ENCODE measurements at places on chromosomes 2 and 18.
A peak's percentile ranks its signal among the peaks of the same experiment; 100 is the strongest.

- no peak for DNase-seq
Observed at GRCh38 chr2:239310401-239311061, 90.3 kb downstream of the HDAC4 start.

DNA sequence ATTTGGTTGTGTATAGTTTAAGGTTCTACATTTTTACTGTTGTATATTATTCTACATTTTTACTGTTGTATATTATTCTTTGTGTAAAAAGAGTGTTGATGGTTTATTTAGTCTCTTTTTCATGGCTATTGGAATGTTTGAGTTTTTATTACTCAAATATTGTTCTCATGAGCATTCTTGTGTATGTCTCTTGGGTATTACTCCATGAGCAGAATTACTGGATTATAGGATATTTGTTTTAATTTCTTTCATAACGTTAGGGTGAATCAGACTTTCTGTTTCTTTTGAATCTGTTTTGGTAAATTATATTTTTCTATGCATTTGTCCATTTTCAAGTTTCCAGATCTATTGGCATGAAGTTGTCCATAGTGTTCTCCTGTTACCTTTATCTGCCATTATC lies 111.6 kb downstream of the DYNAP start:
- peak; percentile 48 for DNase-seq

DNA sequence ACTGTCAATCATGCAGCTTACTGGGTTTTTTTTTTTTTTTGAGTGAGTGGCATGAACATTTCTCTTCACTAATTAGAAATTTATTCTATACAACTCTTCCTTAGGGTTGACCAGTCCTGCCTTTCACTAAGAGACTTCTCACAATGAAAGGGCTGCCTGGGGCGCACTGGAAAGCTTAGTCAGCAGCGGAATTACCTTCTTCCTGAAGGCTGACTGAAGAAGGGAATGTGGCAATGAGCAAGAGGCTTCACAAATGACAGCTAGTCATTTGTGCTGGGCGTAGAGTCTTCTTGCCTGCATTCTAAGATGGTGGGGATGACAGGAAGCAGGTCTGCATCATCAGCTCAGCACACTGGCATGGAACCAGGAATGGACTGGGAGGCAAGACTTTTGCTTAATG lies 15.6 kb upstream of the SCN3A start:
- DNase-seq, result no peak

- no peak for DNase-seq
Observed at GRCh38 chr2:216650626-216651257, 17.5 kb downstream of the IGFBP2 start.

- DNase-seq, result no peak
Observed at GRCh38 chr2:66579186-66580126, 144.5 kb downstream of the MEIS1 start.

- DNase-seq, result no peak
Observed at GRCh38 chr18:2916184-2916583, 69.4 kb downstream of the EMILIN2 start.

- no peak for DNase-seq
Observed at GRCh38 chr2:203858176-203858575, 9.4 kb upstream of the CTLA4 start.

- no peak for DNase-seq
Observed at GRCh38 chr2:71544919-71545571, 91.7 kb downstream of the DYSF start.

DNA sequence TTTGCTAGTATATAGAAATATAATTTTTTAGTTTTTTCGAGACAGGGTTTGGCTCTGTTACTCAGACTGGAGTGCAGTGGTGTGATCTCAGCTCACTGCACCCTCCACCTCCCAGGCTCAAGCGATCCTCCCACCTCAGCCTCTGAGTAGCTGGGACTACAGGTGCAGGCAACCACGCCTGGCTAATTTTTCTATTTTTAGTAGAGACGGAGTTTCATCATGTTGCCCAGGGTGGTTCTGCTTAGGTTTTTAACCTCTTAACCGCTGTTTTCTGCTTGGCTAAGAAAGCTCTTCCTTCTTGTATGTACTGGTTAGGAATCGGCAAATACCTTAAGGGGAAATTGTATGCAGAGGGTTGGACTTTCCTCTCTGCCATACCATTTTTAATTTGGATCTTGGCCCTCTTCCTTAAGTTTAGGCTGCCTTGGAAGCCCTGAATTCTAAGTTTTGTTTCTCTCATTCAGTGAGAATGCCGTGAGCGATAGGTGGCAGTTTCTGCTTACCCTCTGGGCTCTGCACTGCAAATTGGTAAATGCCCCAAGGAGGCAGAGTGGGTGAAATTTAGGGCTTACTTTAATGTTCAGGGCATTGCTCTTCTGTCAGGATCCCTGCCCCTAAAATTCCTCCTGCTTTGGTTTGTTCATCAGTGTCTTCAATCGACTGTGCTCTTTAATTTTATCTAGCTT lies 32.3 kb downstream of the EML6 start:
- DNase-seq, result no peak

GRCh38 chr2:220476877-220477276 lies 849.4 kb downstream of the SLC4A3 start:
- DNase-seq, result no peak

GRCh38 chr2:169808221-169808620 lies 9.6 kb downstream of the SSB start:
- peak; percentile 45 for DNase-seq

GRCh38 chr2:107809835-107810234 lies 16.9 kb upstream of the RGPD4 start:
- no peak for DNase-seq

DNA sequence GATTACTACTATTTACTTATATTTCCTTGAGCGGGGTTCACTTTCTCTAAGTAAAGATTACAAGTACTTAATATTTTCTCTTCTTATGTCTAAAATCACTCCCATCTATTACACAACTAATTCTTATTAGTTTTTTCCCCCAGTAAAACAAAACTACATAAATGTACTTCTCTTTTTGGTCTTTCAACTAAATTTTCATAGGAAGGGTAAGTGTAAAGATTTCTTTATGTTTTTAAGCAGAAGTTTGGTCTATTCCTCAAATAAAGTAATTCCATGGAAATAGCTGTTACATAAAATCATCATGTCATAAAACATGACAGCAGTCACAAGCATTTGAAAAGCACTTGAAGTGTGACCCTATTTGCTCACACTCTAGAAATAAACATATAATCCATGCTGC lies 249.0 kb downstream of the ZEB2 start:
- DNase-seq, result no peak

GRCh38 chr2:192007581-192008228 lies 160.8 kb upstream of the CAVIN2 start:
- peak; percentile 11 for DNase-seq

- DNase-seq, result no peak
Observed at GRCh38 chr2:216911886-216912285, 52.0 kb upstream of the TNP1 start.

DNA sequence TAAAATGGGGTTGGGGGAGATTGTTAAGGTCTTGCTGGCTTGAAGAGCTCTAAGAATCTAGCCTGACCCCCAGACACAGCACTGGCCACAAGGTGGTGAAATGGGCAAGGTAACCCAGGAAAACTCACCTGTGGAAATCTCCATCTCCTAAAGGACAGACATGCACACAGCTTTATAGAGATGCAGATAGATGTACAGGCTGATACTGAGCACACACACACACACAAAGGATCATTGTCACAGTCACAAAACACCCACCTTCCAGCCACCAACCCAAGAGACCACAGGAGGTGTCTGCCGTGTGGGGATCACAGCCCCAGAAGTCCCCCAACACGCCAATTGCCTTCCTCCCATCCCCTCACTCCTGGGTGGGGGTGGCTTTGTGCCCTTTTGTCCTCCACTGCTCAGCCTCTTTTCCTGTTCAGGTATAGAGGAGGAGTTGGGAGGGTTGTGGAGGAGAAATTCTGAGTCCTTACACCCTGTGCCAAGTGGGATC lies 3.2 kb upstream of the CYP26B1 start:
- DNase-seq, result no peak

DNA sequence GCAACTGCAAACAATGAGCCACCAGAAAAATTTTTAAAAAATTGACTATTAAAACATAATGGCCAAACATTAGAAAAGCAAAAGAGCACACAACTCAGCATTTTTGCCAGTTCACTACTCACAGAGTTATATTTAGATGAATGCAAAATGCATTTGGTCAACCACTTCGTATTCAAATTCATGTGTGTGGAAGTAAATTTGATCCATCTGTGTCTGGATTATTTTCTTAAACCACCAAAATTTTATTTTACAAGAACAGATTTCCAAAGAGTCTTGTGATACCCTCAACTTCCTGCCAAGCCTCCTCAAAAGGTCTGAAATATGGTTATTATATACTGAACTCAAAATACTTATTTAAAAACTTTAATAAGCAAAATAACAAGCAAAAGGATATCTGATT lies 57.4 kb downstream of the PPP1R1C start:
- DNase-seq, result no peak

DNA sequence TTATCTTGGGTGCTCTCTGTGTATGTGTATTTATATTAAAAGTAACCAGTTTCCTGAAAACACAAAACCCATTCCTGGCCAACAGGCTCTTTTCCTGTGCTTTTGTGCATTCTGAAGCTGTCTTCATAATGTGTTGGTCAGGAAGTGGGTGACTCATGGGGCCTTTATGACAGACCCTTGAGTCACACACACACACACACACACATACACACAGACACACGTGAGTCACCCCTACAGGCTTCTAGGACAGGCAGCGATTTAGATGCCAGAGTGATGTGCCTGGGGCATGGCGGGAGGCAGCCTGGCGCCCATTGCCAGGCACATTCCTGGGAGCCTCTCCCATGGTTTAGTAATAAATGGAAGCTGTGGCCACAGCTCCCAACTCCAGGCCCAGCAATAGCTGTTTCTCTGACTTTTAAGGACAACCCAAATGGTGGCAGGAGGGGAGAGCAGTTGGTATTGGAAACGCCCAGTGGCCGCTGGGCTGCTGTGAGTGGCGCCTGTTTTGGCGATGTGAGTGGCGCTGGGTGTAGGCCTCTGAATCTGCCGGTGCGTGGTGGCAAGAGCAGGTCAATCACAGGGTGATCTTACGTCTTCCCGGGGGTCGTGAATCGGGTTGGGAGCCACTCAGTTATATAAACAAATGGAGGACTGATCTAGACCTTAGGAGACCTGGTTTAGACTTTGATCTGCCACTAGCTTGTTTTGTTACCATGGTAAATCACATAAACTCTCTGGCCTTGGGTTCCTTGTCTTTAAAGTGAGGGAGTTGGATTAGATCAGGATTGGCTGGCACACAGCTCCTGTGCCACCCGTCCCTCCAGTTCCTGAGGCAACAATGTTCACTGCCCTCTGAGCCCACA lies 150.7 kb upstream of the DLX2 start:
- DNase-seq, result peak; percentile 93

DNA sequence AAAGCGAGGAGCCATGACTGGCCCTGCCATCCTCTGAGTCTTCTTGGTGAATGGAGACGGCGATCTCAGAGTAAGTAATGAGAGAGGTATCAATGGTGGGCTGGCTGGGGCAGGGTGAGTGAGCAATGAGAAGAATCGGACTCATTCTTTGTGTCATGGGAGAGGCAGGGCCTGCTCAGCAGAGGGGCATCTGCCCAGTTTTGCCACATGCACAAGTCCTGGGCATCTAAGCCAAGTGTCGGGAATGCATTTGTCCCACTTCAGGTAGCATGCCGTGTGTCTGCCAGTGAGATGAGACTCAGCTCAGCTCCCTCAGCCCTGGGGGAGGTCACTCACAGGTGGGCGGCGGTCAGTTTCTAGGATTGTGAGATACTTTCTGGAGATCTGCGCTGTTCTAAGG lies 791.0 kb upstream of the RAB6C start:
- no peak for DNase-seq

DNA sequence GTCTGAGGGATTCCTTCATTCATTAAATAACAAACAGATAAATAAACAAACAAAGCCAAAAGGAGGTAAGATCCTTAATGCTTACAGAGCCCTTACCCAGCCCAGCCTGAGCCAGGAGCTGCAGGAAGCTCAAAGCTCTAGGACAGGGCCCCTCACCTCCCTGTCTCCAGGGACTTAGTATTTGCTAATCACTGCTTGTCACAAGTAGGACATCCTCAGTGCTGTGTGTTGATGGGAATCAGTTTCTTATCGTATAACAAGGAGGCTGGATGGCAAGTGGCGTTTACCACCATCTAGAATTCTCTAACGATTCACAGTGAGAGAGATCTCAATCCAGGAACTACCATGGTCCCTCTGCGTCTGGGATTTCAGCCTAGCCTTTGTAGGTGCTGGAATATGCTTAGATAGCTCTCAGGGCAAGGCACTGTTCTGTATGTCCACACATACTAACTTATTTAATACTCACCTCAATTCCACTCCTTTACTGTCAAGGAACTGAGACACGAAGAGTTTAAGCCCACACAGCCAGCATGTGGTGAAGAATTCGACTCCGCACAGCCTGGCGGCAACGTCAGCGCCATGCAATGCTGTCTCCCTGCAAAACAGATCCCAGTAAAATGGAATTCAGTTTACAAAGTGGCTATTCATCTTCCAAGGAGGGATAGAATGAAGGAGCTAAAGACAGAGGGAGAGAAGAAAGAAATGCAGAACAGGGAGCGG lies 164.8 kb downstream of the MYCN start:
- no peak for DNase-seq

DNA sequence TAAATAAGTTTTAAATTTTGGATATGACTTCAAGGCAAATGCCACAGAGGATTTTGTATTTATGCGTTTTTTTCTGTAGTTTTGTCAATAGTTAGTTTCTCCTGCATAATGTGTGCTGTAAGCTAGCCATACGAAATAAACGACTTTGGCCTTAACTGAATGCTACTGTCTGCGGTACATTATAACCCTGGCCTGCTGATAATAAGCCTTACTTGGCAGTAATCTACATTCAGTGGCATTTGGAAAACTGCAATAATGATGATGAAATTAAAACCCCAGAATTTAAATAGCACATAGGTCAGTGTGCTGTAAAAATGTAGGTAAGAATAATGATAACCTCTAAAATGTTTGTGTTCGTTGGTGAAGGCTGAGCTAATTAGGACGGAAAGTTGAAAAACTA lies 88.8 kb downstream of the LRP1B start:
- DNase-seq, result no peak

- DNase-seq, result no peak
Observed at GRCh38 chr2:176136374-176137251, 7.1 kb downstream of the HOXD8 start.

DNA sequence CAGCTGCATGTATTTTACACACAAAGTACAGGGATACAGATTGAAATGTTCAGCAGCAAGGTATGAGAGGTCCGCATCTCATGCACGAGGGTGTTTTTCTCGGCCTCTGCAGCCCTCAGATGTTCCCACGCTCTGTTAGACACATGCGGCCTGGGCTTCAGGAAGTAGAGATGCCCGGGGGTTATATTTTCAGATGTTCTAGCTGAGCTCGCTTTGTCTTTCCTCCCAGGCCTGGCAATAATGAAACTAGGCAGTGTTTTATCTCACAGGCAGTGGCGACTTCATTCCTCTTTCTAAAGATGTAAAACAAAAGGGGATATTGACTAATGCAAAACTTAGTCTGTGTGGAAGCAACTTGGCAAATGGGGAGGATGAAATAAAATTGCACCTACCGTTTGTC lies 190.7 kb downstream of the GBX2 start:
- DNase-seq, result no peak

DNA sequence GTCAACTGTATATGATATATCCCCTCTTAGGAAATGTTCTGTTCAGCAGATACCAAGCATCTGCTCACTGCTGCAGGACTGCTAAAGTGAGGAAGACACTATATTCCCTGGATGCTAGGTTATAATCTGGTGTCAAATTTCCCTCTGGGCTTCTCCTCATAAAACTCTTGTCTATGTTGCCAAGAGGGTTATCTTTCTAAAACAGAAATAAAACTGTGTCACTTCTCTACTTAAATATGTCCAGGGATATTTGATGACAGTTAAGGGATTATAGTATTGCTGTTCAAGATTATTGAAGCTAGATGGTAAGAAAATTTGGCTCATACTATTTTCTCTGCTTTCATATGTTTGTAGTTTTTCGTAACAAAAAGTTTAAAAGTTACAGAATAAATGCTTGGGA lies 30.5 kb upstream of the SNRNP27 start:
- no peak for DNase-seq

Measured in hepatic stellate cell (primary cell).